D341Med (cell line): ENCODE measurements at places on chromosomes 2 and 18.
A peak's percentile ranks its signal among the peaks of the same experiment; 100 is the strongest.

- DNase-seq: no peak
These were observed 159.6 kb upstream of the SMIM21 start for GRCh38 chr18:75587131-75587530.

GRCh38 chr2:240254337-240255164, 114.1 kb upstream of the OTOS start:
- no peak for DNase-seq

DNA sequence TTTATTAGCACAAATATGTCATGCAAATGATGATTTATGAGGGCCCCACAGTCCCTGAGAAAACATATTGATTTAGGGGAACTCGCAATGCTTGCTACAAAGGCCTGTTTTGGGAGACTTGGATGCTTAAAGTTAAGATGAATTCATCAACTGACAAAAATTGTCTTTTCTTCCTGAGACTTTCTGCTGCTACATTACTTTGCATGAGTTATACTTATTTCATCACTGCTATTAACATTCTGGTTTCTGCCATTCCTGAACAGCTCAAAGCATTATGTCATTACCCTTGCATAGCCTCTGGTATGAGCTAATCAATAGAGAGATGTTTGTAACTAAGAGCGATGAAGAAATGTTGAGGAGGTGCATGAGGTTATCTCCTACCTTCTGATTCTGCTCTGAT, 74.4 kb downstream of the SOX11 start:
- DNase-seq: no peak

- DNase-seq: no peak
These were observed 45.4 kb downstream of the SPRED2 start for GRCh38 chr2:65386989-65387388.

- DNase-seq: no peak
These were observed 34.1 kb downstream of the PIEZO2 start for GRCh38 chr18:11115276-11115675.

GRCh38 chr18:73549236-73549635, 598.4 kb downstream of the FBXO15 start:
- DNase-seq: no peak

- no peak for DNase-seq
These were observed 457.3 kb downstream of the XIRP2 start for GRCh38 chr2:167345559-167345958.

GRCh38 chr2:109260886-109261700, 132.1 kb downstream of the SH3RF3 start:
- no peak for DNase-seq

GRCh38 chr2:235979753-235980435, 188.3 kb downstream of the GBX2 start:
- no peak for DNase-seq

- DNase-seq: no peak
These were observed 21.6 kb downstream of the KANSL3 start for GRCh38 chr2:96616535-96616934.

DNA sequence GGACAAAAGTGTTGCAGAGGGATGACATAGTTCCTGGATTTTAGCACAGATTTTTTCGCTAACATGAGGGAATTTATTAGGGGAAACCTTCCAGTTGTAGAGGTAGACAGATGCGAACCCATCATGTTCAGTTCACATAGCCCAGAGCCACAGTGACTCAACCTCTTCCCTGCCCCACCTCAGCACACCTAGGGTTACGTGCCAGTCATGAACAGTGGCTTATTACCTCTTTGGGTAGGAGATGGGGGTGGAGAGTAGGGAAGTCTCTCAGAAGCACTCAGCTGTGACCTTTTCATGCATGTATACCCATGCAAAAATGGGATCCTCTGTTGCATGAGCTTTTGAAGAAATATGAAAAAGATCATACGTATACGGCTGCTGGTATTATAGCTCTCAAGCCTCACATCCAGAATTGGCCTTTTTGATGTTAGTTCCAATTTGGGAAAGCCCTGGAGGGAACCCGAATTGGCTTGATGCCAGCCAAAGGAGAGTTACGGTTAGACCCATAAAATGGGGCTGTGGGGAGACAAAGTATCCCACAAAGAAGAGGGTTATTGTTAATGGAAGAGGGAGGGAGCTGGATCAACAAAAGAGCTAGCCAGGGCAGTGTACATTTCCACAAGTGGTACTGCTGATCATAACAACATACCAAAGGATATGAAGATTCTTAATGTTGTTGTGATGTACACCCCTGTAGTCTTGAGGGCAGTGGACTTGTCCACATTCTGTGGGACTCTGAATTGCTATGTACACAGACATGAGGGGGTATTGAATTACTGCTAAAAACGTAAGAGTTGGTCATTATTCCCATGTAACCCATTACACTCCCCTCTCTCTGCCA, 4.9 kb downstream of the TANC1 start:
- no peak for DNase-seq

DNA sequence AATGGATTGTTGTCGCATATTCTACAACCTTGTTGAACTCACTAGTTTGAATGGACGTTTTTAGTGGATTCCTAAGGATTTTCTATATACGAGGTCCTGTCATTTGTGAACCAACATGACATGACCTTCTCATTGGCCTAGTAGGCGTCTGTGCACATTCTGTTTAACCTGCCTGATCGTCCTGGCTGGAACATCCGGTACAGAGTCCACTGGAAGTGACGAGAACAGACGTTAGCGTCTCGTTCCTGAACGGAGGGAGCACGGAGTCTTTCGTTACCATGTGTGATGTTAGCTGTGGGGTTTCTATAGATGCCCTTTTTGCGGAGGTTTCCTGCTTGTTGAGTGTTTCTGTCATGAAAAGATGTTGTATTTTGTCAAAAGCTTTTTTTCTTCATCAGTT, 61.9 kb downstream of the SLC66A2 start:
- no peak for DNase-seq

DNA sequence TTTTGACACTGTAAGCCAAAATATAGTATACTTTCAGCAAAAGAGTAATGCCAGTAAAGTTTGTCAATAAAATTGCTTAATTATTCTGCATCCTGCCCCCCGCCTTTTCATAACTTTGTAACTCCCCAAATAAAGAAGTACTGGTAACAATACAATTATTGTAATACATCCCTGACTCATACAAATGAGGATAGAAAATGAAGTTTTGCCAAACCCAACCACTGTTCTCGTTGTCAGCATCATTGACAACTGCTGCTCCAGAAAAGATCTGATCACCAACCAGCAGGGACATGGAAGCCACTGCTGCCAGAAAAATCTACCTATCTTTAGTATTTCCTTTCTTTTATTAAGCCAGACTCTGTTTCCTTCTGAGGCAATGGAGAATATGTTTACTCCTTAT, 27.1 kb downstream of the SCN3A start:
- no peak for DNase-seq

GRCh38 chr2:43948370-43948769, 47.4 kb downstream of the LRPPRC start:
- DNase-seq: no peak

- DNase-seq: no peak
These were observed 4.1 kb downstream of the TCF23 start for GRCh38 chr2:27152796-27153464.

- peak; percentile 91 for DNase-seq
These were observed 89.7 kb upstream of the SEC11C start for GRCh38 chr18:59049721-59050660.

DNA sequence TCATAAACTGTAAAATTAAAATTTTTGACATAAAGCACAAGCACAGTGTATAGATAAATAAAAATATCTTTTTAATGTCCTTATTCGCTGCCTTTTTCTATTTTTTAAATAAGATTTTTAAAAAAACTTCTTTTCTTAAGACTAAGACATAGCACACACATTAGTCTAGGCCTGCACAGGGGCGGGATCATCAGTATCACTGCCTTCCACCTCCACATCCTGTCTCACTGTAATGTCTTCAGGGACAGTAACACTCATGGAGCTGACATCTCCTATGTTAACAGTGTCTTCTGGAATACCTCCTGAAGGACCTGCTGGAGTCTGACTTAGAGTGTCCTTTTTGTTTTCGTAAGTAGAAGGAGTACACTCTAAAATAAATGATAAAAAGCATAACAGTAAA, 33.0 kb downstream of the VAPA start:
- no peak for DNase-seq

- no peak for DNase-seq
These were observed 300.0 kb upstream of the REV1 start for GRCh38 chr2:99789849-99790248.
